ENCODE measurements at places on chromosomes 1 and 21.

DNA sequence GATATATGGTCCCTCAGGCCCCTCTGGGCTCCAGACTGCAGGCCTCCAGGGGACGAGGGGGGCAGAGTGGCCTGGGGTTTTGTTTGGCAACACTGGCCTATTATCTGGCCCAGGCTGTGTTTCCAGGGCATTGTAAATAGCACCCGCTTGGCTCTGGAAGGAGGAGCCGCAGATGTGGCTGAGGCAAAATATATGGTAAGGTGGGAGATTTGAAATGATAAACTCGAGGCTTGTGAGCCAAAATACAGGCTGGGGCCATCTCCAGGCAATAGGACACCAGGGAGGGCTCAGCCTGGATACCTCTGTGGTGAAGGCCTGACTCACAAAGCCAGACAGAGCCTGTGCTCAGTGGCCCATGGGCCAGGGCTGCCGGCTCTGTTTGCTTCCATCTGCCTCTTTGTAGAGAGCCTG, 14.0 kb downstream of the NAV1 start:
- DNase-seq: no peak

- DNase-seq: no peak
Measured at GRCh38 chr1:168739908-168740307, 10.9 kb upstream of the DPT start.

DNA sequence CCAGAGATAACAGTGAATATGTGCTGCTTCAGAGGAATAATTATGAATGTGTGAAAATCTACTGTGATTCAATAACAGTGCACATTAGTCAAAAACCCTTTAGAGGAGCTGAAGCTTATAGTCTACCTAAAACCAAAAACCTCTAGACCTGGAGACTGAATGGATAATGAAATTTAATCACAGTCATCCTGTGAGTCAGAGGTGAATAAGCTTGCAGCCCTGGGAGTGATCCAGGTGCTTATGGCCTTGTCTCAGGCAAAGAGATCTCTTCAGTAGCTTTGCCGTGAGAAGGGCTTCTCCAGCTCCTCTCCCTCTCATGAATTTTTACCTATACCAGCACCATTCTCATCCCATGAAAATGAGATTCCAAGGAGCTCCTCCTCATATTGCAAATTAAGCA, 81.3 kb upstream of the RGS4 start:
- DNase-seq: no peak

DNA sequence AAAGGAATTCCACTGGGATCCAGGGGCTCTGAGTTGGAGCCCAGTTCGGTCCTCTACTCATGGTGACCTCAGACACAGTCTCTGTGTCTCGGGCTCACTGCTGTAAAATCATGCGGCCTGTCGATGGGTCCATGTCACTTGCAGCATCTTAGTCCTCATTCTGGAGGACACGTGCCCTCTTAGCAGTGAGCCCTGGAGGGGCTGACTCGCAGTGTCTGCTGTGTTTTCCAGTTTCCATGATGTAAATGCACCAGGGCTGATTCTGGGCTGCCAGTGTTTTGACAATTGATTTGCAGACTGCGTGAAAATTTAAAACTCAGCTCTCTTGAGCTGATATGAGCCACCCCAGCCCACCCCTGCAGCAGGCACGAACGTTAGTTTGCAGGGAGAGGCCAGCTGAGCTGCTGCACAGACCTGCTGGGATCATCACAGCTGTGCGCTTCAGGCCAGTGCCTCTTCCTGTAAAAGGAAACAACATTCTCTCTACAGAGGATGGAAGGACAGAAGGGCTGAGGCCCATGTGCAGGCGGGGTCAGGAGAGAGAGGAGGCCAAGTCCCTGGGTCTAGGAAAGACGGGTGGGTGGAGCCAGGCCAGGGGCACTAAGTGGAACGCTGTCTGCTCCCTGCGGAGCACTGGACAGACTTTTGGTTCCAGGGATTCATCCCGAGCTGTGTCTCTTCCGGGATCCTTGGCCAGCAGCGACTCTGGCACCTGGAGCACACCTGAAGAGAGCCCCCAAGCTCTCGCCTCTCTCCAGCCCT, 42.6 kb downstream of the RSPH1 start:
- no peak for DNase-seq

GRCh38 chr1:87218618-87219017, 110.1 kb upstream of the LMO4 start:
- DNase-seq: no peak

GRCh38 chr21:42200906-42201614, 17.9 kb upstream of the ABCG1 start:
- no peak for DNase-seq

DNA sequence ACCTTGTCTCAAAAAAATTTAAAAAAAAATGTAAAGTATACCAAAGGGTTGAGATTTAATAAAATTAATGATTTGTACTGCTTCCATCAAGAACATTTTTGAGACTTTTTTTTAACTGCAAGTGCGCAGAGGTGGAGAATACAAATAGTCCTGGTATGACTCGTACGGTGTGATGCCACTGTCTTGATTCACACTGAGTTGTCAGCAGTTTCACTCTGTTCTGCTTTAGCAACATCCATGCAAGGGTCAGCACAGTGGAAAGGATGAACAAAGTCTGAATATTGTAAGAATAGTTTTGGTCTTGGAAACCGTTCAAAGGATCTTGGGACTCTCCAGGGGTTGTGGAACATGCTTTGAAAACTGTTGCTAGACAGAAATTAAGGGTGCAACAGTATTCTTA, 40.2 kb downstream of the EXO1 start:
- DNase-seq: no peak

DNA sequence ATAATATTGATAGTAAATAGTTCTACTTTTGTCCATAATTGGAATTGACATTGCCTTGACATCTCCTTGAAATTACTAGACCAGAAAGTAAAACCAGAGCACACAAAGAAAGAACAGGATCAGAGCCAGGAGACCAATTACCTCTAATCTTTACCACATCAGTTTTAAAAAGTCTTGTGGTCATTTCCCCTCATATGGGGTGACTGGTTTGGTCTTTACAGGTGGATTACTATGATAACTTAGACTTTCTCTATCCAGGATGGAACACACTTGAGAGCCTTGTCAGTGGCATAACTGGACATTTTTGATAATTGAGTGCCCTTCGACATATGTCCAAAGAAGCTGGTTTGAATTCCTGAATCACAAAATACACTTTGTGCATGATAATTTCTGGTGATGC, 1148.1 kb upstream of the NCAM2 start:
- DNase-seq: no peak

All from lower leg skin (tissue), 4 donors.